ENCODE measurements at places on chromosomes 16 and 17.

DNA sequence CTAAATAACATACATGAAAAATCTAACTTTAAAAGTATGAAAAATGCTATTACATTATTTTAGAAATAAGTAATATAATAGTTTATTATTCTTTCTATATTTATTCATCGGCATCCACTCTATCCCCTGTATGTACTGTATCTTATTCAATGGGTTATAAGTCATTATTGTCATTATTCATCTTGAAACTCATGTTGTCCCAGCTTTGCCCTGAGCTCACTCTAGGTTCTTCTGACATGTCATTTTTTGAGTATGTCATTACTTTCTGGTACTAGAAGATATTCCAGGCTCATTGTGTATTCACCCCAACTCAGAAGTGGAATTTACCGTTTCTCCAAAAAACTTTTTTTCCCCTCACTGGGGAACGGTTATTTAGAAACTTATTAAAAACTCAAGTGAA, 53.0 kb upstream of the MNT start:
- no peak for DNase-seq

DNA sequence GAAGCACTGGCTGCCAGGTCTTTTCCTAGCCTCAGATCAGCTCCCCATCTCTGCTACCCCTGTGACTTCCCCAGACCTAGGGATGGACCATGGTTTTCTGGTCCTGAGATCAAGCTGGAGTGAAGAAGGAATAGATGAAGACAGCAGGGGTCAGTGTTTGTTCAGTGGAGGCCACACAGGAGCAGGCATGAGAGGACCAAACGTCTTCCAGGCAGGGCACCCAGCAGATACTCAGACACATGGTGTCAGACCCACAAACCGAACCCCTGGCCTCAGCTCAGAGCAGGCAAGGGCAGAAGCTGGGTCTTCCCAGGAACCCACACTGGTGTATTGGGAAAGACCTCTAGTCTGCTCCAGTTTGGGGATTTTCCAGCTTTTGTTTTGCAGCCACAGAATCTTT, 189.7 kb downstream of the IRX5 start:
- DNase-seq = no peak

DNA sequence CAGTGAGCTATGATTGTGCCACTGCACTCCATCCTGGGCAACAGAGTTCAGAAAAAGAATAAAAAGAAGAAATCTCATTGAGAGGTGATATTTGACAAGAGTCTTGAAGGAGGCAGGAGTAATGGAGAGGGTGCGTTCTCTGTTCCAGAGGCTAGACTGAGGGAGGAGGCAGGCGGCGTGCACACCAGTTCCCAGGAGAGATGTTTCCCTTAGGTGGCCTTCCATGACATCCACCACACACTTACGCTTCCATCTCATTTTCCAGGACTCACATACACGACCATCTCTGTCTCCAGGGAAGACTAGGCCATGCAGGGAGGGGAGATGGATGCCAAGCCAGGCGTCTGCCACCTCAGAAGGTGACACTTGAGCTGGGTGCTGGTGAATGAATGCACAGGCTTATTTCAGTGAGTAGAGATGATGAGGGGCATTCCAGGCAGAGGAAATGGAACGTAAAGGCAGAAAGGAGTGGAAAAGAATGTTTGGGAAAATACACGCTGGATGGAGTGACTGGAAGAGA, 25.3 kb upstream of the N4BP1 start:
- DNase-seq = no peak

GRCh38 chr17:73541111-73541510, 103.1 kb downstream of the SDK2 start:
- no peak for DNase-seq

DNA sequence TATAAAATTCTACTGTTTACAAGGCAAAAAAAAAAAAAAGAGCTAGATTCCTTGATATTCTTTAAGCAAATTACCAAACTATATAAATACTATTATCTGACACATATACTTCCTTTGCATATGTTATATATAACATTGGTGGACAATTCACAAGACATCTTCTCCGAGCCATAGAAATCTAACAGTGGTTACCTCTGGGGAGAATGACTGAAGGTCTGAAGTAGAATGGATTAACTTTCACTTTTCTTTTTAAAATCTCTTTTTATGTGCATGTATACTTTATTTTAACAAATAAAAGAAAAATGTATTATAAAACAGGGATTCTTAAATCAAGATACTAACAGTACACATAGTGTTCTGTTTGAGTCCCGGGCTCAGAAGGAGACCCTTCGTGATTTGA, 131.0 kb downstream of the MRTFB start:
- DNase-seq = no peak
